Ovary (tissue), 10 donors: ENCODE measurements at places on chromosomes 11 and 22. TPM values are rescaled to one million over a fixed set of nuclear protein-coding genes. Genes with fewer than 3 reads are reported as not detected.

Gene MRGPRX3
- total RNA-seq, result 0.15 TPM

Gene NXPE4
- total RNA-seq, result not detected

Gene MOGAT2
- total RNA-seq, result 0.72 TPM

Gene MMP8
- not detected for total RNA-seq

- H3K36me3 ChIP-seq, result no peaks in the 10 kb centered on the region
- no peak for DNase-seq
- H3K27me3 ChIP-seq, result no peaks in the 10 kb centered on the region
- no peak within 1 kb of the TSS for H3K27ac ChIP-seq
These were observed at the start of gene MS4A1 for GRCh38 chr11:60455531-60456042. Gene MS4A1, plus strand, starts transcription at chr11:60455847. Its CDS starts 6,528 bp downstream, at chr11:60462375.

GRCh38 chr11:57306161-57306876 lies 18.4 kb downstream of the TNKS1BP1 start:
- peaks cover 23% of the 10 kb centered on the region for H3K4me1 ChIP-seq
- DNase-seq, result no peak
- H3K27me3 ChIP-seq, result no peaks in the 10 kb centered on the region

- no peak for DNase-seq
- H3K27me3 ChIP-seq, result no peaks in the 10 kb centered on the region
- H3K4me3 ChIP-seq, result no peak overlapping the region
- H3K36me3 ChIP-seq, result no peaks in the 10 kb centered on the region
- H3K27ac ChIP-seq, result no peak overlapping the region
These were observed 621.5 kb upstream of the LUZP2 start for GRCh38 chr11:23875176-23875850.

DNA sequence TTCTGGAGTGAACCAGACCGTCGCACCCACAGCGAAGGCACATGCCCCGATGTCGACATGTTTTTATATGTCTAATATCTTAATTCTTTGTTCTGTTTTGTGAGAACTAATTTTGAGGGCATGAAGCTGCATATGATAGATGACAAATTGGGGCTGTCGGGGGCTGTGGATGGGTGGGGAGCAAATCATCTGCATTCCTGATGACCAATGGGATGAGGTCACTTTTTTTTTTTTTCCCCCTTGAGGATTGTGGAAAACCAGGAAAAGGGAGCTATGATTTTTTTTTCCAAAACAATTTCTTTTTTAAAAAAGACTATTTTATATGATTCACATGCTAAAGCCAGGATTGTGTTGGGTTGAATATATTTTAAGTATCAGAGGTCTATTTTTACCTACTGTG lies 49.2 kb upstream of the OR4B1 start:
- peaks cover 8% of the 10 kb centered on the region for H3K4me1 ChIP-seq
- H3K4me3 ChIP-seq, result no peak overlapping the region
- no peak overlapping the region for H3K27ac ChIP-seq
- DNase-seq, result no peak
- H3K36me3 ChIP-seq, result no peaks in the 10 kb centered on the region
- H3K27me3 ChIP-seq, result no peaks in the 10 kb centered on the region
